ENCODE measurements at places on chromosomes 13 and 19.
A peak's percentile ranks its signal among the peaks of the same experiment; 100 is the strongest.

GRCh38 chr19:51392701-51393100 lies 2.3 kb upstream of the C19orf84 start:
- peaks cover 6% of the 10 kb centered on the region for H3K4me1 ChIP-seq
- H3K27me3 ChIP-seq, result no peaks in the 10 kb centered on the region
- H3K36me3 ChIP-seq, result no peaks in the 10 kb centered on the region
- no peak overlapping the region for H3K4me3 ChIP-seq
- no peak overlapping the region for H3K27ac ChIP-seq

DNA sequence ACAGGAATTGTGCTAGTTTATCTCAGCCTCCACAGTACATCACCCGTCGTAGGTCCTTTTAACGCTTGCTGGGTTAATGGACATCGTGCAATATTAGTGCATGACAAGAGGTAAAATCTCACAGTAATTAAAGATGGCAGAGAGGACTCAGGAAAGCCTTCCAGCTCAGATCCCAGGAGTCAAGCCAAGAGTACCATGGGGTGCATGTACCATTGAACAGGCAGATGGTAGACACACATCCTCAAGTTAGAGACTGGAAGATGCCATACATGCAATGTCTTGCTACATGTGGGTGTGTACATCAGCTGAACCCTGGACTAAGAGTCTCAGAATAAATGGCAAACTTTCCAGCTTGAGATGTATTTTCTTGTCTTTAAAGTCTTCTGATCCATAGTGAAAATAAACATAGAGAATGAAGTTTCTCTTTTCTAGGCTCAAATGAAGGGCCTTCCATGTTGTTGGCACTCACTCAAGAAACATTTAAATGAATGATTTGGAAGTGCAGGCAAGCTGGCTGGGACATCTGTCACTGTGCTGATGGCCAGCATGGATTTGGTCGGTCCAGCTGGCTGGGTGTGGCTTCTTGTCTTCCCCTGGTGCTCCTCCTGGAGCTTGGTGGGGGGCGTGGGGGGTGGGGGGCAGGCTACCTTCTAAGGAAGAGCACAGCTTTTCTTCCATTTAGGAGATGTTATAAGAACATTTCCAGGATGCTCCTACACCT lies 290.9 kb upstream of the MAB21L1 start:
- no peaks in the 10 kb centered on the region for H3K36me3 ChIP-seq
- H3K27ac ChIP-seq, result no peak overlapping the region
- DNase-seq, result no peak
- H3K4me1 ChIP-seq, result no peaks in the 10 kb centered on the region
- H3K27me3 ChIP-seq, result no peaks in the 10 kb centered on the region

DNA sequence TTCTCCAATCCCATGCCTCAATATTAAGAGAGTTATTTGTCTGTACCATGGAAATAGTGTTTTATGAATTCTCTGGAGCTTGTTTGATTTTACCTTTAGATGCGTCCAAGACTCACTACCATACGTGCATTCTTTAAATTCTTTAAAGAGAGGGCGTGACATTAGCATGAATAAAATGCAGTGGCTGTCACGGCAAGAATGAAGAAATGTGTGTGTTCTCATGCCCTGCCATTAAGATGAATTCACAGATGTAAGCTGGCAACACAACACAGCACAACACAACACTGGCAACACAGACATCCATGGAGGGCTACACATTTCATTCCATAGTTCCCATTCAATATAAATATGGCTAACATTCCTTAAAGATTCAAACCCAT lies 213.4 kb downstream of the ENOX1 start:
- no peak overlapping the region for H3K4me3 ChIP-seq
- DNase-seq, result no peak
- no peaks in the 10 kb centered on the region for H3K27me3 ChIP-seq
- H3K36me3 ChIP-seq, result no peaks in the 10 kb centered on the region

DNA sequence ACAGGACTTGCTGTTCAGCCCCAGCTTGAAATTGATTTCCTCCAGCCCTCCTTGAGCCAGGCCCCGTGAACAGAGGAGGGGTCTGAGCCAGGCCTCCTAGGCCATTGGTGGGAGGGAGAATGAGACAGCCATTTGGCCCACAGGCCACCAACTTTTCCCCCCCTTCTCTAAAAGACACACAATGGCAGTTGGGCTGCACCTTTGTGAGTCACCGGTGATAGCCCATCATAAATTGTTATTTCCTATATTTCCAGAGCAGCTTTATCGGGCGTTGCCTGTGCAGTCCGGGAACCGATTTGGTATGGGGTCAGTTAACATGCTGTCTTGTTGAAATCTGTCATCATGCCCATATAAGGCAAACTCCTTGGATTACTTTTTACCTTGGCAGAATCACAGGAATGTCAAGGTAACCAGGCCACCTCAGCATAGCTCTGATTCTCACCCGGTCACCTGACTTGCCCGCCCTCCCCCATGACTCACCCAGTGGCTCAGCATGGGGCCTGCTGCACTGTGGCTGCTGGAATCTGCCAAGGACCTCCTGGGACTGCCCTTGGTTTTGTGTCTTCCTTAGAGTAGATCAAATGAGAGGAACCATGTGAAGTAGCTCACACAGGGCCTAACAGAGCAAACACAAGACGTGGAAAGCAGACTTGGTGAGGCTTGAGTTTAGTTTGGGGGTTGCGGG lies 36.1 kb downstream of the ACTN4 start:
- no peaks in the 10 kb centered on the region for H3K27me3 ChIP-seq
- H3K27ac ChIP-seq, result peak overlapping the region; percentile 100
- H3K36me3 ChIP-seq, result peaks cover 6% of the 10 kb centered on the region
- no peak overlapping the region for H3K4me3 ChIP-seq

DNA sequence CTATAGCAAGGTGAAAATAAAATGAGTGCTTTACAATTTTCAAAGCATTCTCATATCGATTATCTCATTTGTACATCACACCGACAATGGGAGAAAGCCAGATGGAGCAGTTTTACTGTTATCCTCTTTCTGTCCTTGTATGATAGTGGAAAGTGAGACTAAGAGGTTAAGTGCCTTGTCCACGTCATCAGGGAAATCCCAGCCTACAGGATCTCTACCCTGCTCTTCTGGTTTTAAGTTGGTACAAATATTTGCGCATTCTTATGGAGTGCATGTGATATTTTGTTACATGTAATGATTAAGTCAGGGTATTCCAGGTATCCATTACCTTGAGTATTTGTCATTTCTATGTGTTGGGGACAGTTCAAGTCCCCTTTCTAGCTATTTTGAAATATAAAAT lies 12.4 kb upstream of the ENOX1 start:
- no peaks in the 10 kb centered on the region for H3K4me1 ChIP-seq
- H3K36me3 ChIP-seq, result no peaks in the 10 kb centered on the region
- no peaks in the 10 kb centered on the region for H3K27me3 ChIP-seq
- H3K4me3 ChIP-seq, result no peak overlapping the region
- H3K27ac ChIP-seq, result no peak overlapping the region

DNA sequence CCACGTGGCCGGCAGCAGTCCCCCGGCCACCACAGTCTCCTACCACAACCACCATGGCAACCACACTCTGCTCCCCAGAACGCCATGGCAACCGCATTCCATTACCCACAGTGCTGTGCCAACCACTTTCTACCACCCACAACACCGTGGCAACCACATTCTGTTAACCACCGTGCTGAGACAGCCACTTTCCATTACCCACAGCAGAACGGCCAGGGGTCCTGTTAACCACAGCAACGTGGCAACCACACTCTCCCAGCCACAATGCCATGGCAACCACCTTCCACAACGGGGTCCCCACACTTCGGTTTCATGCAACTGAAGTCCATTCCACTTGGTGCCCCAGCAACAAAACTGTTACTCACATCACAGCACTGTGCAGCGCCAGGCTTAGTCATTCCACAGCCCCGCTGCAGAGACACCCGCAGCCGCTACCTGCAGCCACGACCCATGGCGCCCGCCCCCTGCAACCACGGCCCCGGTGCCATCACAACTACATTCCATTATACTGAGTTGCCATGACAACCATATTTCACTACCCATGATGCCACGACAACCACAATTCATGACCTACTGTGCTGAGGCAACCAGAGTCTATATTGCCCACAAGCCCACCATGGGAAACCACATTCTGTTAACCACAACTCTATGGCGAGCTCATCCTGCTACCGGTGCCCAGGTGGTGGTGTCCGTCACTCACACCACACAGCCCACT lies 10.0 kb downstream of the DPF1 start:
- no peak overlapping the region for H3K4me3 ChIP-seq
- H3K36me3 ChIP-seq, result no peaks in the 10 kb centered on the region
- H3K4me1 ChIP-seq, result peaks cover 11% of the 10 kb centered on the region

- H3K4me1 ChIP-seq, result no peaks in the 10 kb centered on the region
- H3K27me3 ChIP-seq, result no peaks in the 10 kb centered on the region
- no peaks in the 10 kb centered on the region for H3K36me3 ChIP-seq
- no peak for DNase-seq
- no peak overlapping the region for H3K4me3 ChIP-seq
- H3K27ac ChIP-seq, result no peak overlapping the region
Measured at GRCh38 chr19:51427201-51427600, 9.8 kb upstream of the SIGLEC10 start.

DNA sequence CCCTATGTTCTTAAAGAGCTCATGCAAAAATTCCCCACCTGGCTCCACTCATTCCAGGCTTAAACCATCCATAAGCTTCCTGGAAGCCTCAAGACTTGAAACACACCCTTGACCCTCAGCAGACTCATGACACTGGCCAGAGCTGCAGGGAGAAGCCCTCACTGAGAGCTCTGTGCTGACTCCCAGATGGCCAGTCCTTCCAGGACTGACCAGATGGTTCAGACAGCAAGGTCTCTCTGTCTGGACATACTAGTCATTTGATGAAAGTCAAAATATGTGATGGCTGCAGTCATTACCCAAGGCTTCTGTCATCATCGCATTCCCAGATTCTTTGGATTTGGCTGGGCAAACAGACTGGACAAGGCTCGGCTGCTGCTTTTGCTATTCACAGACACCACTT lies 397.4 kb downstream of the FOXO1 start:
- H3K27me3 ChIP-seq, result no peaks in the 10 kb centered on the region
- H3K36me3 ChIP-seq, result no peaks in the 10 kb centered on the region
- no peak for DNase-seq

DNA sequence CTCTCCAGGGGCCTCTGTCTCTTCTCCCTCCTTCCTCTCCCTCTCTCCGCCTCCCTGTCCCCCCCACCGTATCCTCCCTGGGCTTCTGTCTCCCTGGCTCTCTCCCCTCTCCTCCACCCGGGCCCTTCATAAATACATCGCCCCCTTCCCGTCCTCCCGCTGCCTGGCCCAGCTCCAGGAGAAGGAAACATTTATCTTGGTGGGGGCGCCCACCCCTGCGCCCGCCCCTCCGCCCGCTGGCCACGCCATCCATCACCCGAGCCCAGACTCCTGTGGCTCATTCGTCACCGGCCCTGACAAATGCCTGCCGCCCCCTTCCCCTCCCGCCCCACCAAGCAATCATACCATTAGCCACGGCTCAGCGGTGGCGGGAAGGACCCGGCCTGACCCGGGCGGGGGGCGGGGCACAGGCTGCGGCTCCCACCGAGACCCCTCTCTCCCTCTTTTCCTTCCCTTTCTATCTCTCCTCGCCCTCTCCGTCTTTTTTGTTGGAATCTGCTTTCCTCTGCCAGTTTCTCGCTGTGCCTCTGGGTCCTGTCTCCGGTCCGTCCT lies 2.6 kb upstream of the MEIS3 start:
- H3K4me3 ChIP-seq, result no peak overlapping the region
- no peak overlapping the region for H3K27ac ChIP-seq
- DNase-seq, result peak; percentile 85
- H3K27me3 ChIP-seq, result peaks cover 24% of the 10 kb centered on the region
- H3K36me3 ChIP-seq, result no peaks in the 10 kb centered on the region

DNA sequence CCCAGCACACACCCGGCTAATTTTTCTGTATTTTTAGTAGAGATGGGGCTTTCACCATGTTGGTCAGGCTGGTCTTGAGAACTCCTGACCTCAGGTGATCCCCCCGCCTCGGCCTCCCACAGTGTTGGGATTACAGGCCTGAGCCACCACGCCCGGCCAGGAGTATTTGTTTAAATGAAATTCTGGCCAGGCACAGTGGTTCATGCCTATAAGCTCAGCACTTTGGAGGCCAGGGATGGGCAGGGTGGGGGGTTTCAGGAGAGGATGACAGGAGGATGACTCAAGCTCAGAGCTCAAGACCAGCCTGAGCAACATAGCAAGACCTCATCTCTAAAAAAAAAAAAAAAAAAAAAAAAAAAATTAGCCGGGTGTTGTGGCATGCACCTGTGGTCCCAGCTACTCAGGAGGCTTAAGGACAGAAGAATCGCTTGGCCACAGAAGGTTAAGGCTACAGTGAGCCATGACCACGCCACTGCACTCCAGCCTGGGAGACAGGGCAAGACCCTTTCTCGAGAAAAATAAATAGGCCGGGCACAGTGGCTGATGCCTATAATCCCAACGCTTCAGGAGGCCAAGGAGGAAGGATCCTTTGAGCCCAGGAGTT lies 8.2 kb upstream of the DHDH start:
- H3K36me3 ChIP-seq, result peaks cover 7% of the 10 kb centered on the region
- no peak for DNase-seq
- no peak overlapping the region for H3K27ac ChIP-seq
- H3K4me1 ChIP-seq, result no peaks in the 10 kb centered on the region
- no peak overlapping the region for H3K4me3 ChIP-seq

DNA sequence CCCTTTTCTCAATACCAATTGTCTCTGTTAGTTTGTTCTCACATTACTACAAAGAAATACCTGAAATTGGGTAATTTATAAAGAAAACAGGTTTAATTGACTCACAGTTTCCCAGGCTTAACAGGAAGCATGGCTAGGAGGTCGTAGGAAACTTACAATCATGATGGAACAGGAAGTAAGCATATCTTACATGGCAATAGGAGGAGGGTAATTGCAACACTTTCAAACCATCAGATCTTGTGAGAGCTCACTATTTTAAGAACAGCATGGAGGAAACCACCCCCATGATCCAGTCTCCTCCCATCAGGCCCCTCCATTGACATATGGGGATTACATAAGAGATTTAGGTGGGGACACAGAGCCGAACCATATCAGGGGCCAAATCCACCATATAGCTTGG lies 1210.1 kb upstream of the SPRY2 start:
- H3K27me3 ChIP-seq, result no peaks in the 10 kb centered on the region
- H3K4me3 ChIP-seq, result no peak overlapping the region
- no peaks in the 10 kb centered on the region for H3K36me3 ChIP-seq
- H3K27ac ChIP-seq, result no peak overlapping the region
- DNase-seq, result no peak

- H3K4me1 ChIP-seq, result peaks cover 4% of the 10 kb centered on the region
- peak overlapping the region; percentile 44 for H3K4me3 ChIP-seq
- peak; percentile 44 for DNase-seq
Measured at GRCh38 chr13:20128459-20128931, 32.4 kb downstream of the GJA3 start.

GRCh38 chr19:51751655-51752054 lies at the start of gene FPR1:
Gene FPR1 (minus strand): TSS chr19:51751878. CDS start chr19:51746994, 4,884 bp downstream.
- no peaks in the 10 kb centered on the region for H3K27me3 ChIP-seq
- no peak for DNase-seq
- H3K4me1 ChIP-seq, result no peaks in the 10 kb centered on the region
- no peak within 1 kb of the TSS for H3K4me3 ChIP-seq

DNA sequence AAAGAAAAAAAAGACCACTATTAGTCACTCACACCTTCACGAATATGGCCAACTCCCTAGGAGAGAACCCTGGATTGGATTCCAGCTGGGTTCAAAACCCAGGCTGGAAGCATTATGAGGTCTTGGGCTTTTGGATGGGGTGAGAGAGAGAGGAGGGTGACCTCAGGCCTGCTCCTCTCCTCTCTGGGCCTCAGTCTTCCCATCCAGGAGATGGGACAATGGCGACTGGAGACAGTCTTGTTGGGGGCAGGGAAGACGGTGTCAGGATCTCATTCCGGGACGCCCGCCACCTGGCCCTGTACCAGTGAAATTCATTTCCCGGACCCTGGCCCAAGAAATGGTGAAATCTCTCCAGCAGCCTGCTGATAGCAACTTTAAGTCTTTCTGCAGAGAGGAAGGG lies 26.3 kb downstream of the TINCR start:
- no peak overlapping the region for H3K27ac ChIP-seq
- DNase-seq, result no peak
- H3K4me1 ChIP-seq, result no peaks in the 10 kb centered on the region
- H3K36me3 ChIP-seq, result no peaks in the 10 kb centered on the region

All from kidney (tissue), 22 donors.